ENCODE measurements at places on chromosomes 12 and 14.

- DNase-seq: no peak
Observed at GRCh38 chr12:6386038-6386437, 2.1 kb downstream of the LTBR start.

DNA sequence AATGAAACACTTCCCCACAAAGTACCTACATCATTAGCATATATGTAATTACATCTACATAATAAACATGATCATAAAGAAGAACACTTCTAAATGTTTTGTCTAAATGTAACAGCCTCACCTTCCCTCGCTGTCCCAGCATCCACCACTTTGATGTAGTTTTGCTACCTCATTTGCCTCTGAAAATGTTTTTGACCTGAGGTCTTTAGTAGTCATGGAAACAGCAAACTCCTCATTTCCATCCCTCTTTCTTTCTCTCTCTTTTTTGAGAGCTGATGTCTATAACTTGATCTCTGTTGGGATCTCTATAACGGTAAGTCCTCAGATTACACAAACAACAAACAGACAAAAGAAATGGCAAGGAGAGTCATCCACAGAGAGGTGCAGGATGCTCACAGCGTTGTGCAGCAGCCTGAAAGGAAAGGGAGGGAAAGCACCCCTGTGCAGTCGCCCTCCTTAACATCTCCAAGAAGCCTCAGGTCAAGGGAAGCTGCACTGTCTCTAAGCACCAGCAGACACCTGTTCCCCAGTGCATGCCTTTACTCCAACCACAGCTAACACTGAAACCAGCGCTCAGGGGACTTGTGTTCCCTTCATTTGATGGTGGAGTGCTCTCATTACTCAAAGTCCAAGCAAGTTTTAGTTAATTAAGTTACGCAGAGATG lies 268.7 kb downstream of the TMEM132D start:
- no peak for DNase-seq

- no peak for DNase-seq
Observed at GRCh38 chr12:91920276-91920675, 225.4 kb downstream of the BTG1 start.

- DNase-seq: no peak
Observed at GRCh38 chr12:63496654-63497053, 171.6 kb downstream of the DPY19L2 start.

- no peak for DNase-seq
Observed at GRCh38 chr14:35401422-35402265, 2.9 kb downstream of the NFKBIA start.

GRCh38 chr14:65517635-65518542 lies 105.4 kb downstream of the FUT8 start:
- DNase-seq: no peak

- DNase-seq: no peak
Observed at GRCh38 chr12:89262855-89263552, 89.3 kb downstream of the DUSP6 start.

DNA sequence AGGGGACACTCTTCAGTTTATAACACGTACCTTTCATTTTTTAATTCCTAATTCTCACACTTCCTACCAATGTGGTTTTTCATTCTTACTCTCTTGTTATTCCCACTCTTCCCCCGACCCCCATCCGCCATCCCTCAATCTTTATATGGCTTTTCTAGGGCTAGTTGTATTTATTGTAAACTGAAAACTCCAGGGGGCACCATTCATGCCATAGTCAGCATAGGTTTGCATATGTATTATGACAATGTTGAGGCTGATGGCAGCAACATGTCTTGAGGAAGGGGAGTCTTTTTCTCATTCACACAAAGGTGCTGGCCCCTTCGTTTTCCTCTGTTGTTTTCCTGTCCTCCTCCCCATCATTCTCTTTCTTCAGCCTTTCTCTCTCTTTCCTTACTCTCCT lies 27.7 kb upstream of the LTA4H start:
- no peak for DNase-seq

GRCh38 chr12:66596199-66596598 lies 82.7 kb downstream of the GRIP1 start:
- DNase-seq: no peak

DNA sequence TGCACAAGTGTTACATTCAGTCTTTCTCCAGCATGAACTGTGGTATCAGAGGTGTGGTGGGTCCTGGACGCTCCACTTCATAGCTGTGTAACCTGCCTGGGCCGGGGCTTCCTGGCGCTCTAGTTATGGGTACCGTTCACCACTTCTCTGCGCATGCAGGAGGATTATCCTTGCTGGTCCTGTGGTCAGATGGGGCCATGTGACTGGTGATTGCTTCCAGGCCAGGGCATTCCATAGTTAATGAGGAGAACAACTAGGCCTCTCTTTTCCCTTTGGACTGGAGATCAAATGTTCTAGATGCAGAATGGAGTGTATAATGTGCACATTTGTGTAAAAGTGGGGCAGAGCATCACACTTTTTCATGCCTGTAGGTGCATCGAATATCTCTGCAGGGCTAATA lies 444.0 kb downstream of the AACS start:
- DNase-seq: no peak

DNA sequence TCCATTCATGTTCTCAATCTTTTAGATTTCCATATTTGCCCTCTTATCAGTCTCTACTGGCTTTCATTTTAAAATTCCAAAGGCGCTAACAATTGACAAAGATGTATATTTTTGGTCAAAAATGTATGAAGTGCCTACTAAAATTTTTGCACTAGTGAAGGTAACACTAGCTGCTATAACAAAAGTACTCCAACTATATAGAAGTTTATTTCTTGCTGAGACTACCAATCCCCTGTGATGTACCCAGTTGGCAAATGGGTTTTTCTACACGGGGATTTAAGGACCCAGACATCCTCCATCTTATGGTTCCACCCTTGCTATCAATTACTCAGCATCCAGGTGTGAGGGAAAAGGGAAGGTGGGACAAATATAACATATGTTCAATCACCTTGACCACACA lies 75.3 kb upstream of the TSPAN8 start:
- no peak for DNase-seq

DNA sequence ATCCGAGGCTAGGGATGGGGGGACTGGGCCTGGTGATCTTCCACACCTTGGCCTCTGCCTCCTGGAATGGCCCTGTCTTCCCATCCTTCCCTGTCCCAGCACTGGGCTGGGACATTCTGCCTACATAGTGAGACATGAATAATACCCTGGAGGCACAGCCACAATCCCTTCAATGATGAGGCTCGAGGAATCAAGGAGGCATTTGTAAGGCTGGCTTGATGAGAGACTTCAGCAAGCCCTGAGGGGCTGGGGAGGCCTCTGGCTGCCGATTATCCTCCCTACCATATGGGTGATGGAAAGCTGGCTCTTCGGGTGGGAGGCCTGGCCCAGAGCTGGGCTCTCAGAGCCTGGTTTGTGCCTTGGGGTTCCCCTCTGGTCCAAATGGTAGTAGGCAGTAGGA lies 92.5 kb downstream of the CALM1 start:
- no peak for DNase-seq

DNA sequence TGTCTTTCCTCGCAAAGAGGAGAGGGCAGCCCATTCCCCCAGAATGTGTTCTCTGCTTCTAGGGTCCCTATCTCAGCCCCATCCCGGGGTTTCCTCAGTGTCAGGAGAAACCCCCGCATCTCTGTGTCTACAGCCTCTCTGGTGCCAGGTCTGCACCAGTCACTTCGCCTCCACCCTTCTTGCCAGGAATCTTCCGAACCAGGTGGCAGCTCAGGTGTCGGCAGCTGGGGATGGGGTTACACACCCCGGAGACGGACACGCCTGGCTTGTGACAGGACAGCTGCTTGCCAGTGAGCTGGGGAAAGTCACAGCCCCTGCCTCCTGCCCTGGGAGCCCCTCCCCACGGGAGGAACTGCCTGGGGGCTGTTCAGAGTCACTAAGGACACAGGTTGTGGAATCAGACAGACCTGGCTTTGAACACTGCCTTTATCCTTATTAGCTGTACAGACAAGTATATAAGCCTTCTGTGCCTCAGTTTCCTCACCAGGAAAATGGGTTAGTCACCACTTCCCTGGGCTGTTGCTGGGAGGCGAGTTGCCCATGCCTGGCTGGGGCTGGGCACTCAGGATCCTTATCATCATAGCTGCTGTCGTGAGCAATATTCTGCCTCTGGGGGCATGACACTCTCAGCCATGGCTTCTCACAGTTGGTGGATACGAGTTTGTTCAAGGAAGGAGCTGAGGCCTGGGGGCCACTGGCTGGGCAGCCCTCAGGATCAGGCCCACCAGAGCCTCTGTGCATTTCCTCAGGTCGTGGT lies 10.8 kb downstream of the HIP1R start:
- no peak for DNase-seq

GRCh38 chr14:73851000-73851399 lies 631 bp upstream of the PTGR2 start:
- DNase-seq: no peak

- no peak for DNase-seq
Observed at GRCh38 chr14:83290447-83290846, 1756.8 kb upstream of the SEL1L start.

GRCh38 chr14:31400031-31400638 lies 20.2 kb downstream of the HEATR5A start:
- no peak for DNase-seq

GRCh38 chr14:75909630-75910029 lies 72.2 kb downstream of the TGFB3 start:
- no peak for DNase-seq

DNA sequence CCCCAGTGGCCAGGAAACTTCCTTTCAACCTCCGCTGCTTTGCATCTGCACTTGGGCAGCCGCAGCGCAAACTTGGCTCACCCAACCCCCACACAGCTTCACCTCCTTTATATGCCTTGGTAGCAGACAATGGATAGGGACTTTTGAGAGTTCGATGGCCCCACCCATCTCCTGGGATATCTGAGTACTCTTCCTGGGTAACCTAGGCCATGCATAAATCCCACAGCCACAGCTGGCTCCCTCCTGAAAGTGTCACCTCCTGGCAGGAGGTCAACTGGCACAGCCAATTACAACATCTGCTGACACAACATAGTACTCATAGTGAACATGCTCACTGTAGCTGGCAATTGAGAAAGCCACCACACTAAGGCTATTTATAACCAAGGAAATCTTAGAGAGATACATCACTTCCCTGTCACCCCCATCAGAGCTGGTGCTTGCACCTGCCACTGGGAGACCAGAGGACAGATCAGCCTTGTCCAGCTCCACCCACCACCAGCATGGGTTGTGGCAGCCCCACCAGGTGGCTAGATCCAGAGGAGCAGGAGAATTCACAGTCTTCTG lies 410.0 kb downstream of the SYT1 start:
- DNase-seq: no peak

GRCh38 chr12:5746036-5746908 lies 198.8 kb downstream of the ANO2 start:
- no peak for DNase-seq

- no peak for DNase-seq
Observed at GRCh38 chr14:97058074-97058467, 260.9 kb downstream of the VRK1 start.
